Stimulated activated CD4-positive, alpha-beta T cell treated with anti-CD3 and anti-CD28 coated beads, Interleukin-2, amount 100 ng/mL, for 4 hours (primary cell): ENCODE measurements at places on chromosomes 1 and 21.

DNA sequence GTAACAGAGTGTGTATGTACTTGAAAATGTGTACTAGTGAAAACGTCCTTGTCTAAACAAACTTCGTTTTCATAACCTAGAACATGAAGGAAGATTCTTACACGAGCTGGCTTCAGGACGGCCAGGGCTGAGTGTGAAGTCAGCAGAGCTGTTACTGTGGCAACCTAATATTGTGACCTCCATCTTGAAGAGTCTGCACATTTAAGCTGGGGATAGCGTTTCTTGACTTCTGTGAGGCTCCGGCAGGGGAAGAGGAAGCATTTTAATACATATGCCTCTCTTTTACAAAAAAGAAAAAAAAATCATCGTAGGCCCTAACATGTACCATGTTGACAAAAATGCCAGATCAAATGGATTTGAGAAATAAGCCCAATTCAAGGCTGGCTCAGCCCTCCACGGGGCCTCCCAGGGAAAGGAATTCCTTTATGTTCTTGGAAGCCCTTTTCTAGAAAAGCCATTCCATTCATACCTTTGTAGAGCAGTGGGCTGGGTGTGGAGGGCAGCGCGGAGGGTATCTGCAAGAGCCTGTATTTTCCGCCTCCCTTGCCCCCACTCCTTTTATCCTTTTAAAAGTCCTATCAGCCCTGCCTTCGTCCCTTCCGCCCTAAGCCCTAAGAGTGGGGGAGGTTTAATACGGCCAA, 51.1 kb downstream of the SIM2 start:
- DNase-seq: no peak

- DNase-seq: no peak
Measured at GRCh38 chr1:117824616-117825015, 104.8 kb downstream of the GDAP2 start.

- no peak for DNase-seq
Measured at GRCh38 chr1:196193896-196194559, 414.2 kb downstream of the KCNT2 start.

DNA sequence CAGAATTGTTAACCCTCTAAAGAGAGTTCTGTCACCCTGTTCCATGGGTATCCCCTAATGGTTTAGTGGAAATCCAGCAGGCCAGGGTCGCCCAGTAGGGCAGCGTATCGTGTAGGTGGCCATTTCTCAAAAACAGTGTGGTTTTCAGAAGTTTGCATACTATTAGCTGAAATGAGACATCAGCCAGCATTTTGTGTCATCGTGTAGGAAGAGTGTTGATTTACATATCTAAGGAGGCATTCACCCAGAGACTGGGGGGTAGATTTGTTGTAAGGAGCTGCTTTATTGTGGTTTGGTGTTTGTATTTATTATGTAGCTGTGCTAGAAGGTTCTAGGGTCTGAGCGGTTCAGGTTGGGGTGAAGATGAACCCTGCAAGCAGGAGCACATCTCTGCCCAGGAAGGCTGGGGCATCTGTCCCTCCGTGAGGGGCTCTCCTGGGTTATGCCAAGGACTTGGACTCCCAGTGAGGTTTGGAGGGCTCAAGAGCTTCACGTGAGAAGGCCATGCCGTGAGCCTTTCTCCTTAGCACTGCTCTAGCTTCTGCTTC, 174.4 kb downstream of the PGBD5 start:
- DNase-seq: no peak

DNA sequence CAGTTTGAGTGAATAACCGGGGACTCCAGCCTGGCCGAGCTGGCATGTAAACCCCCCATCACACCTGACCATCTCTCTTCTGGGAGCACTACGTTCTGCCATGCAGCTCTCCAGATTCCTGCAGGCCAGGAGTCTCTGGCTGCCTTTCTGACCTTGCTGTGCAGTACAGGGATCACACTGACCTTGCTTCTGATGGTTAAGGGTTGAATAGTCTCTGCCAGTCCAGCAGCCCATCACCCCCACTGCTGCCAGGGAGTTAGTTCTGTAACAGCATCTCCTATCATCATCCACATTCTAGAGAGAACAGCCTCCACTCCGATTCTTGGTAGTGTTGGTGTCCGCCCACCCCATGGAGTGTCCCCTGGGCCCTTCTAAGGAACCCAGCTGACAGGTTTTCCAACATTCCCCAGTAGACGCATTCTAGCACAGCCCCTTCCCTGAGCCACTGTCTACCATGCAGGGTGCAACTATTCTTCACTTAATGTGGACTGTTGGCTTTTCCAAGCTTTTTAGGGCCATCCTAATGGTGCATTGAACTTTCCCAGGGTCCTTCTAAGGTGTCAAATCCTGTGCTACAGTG, 109.8 kb downstream of the RIPK4 start:
- no peak for DNase-seq

DNA sequence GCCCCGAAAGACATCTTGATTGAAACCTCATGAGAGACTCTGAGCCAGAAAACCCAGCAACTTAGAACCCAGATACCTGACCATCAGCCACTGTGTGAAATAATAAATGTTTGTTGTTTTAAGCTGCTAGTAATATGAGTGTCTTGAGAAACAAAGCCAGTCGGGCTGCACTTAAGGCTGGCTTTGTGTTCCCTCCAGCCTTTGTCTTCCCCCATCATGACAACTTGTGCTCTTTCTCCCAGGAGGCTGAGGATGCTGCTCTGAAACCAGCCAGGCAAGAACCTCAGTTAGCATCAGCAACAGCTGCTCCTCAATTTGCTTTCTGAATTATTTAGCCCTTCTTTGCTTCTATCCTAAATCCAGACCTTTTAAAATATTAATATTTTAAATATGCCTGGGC, 78.2 kb downstream of the SLC16A1 start:
- no peak for DNase-seq

GRCh38 chr1:77899647-77900320, 11.4 kb downstream of the NEXN start:
- no peak for DNase-seq

DNA sequence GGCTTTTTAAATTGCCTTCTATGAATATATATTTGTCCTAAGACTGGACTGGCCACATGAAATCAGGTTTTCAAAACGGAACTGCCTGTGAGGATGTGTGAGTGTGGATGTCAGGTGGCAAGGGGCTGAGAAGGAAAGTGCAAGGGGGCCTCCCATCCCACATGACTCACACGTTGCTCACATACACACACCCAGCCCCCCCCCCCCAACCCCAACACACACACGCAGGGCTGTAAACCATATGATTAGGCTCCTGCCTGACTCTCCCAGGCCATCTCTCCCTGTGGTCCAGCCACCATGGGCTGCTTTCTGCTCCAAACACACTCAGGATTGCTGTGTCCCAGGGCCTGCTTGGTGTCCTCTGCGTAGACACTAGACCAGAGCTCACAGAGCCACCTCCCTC, 22.4 kb downstream of the DEGS1 start:
- peak; percentile 22 for DNase-seq

GRCh38 chr1:32715901-32716311, 13.3 kb upstream of the SYNC start:
- DNase-seq: no peak

DNA sequence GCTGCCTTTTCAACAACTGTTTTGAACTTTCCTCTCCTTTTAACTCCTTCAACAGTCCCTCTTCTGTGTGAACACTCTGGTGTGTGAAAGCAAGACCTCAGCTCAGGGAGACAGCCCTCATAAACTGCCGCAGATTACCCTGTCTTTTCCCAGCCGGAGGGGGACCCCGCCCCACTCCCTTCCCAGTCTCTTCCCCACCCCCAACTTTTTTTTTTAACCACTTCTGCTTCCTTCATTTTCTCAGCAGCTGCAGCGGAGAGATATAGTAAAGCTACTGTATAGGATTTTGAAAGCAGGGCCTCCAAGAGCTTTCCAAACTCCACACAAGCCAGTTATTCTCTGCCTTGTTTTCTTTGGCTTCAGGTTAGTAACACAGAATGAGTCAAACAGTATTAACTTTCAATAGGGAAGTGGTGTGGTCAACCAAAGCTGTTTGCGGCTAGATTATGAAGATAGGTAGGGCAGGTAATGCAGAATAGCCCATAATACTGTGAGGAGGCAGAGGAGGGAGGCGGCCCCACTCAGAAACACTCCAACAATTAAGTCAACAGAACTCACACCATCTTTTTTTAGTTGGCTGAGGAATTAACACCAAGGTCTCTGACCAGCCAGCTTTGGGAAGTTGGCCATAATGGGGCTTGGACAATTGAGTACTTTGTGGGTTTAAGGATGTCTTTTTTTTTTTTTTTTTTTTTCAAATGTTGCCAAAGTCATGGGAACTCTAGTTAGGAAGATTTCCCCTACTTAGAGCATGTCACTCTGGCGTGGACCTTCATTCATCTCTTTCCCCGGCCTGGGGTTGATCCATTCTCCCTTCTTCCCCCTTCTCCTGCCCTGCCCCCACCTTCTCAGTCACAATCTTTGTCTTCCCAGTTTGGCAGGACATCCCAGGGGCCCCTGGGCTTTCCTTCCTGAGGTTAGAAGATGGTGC, 177.0 kb downstream of the CLIC6 start:
- no peak for DNase-seq

DNA sequence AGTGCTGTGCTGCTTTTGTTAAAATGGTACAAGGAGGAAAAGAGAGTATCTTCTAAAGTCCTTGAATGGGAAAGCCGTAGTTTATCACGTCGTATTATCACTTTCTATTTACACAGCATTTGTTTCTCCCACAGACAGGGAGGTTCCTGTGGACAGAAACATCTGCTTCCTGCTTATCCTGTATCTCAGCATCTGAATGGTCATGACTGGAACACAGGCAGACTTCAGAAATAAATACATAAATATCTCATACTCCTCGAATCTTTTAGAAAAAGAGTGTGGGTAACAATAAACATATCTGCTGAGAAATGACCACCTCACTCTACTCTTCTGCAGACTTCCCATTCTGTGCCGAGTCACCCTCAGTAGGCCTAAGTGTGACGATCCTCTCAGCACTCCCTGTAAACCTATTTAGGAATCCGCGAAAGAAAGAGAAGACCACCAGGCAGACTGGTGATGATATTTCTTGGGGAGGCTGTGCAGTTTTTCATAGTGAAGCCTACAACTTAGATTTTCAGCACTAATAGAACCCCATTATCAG, 393.5 kb downstream of the SMYD3 start:
- no peak for DNase-seq

- DNase-seq: no peak
Measured at GRCh38 chr1:15188130-15188524, 34.6 kb downstream of the TMEM51 start.

DNA sequence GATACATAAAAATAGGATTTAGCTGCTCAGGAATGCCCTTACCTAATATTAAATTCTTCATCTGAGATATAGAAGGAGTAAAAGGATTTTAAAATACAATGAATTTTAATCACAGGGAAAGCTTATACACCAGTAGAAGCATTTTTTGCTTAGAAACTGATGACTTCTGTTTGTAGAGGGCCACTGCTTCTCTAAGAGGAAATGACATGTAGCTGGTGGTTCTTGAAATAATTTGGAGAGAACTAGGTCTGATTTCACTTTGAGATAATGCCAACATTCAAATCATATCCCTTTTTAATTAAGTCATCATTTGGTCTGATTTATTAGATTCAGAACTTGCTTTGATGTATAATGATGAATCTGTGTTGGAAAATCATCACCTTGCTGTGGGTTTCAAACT, 166.6 kb upstream of the SGIP1 start:
- no peak for DNase-seq

- DNase-seq: no peak
Measured at GRCh38 chr1:20150326-20150705, 11.2 kb downstream of the PLA2G2F start.

GRCh38 chr1:1360506-1361169, 2.3 kb upstream of the MXRA8 start:
- DNase-seq: no peak

GRCh38 chr1:202940561-202940960, 13.5 kb upstream of the KLHL12 start:
- DNase-seq: no peak

- DNase-seq: no peak
Measured at GRCh38 chr1:145936247-145936646, 9.0 kb upstream of the RBM8A start.

DNA sequence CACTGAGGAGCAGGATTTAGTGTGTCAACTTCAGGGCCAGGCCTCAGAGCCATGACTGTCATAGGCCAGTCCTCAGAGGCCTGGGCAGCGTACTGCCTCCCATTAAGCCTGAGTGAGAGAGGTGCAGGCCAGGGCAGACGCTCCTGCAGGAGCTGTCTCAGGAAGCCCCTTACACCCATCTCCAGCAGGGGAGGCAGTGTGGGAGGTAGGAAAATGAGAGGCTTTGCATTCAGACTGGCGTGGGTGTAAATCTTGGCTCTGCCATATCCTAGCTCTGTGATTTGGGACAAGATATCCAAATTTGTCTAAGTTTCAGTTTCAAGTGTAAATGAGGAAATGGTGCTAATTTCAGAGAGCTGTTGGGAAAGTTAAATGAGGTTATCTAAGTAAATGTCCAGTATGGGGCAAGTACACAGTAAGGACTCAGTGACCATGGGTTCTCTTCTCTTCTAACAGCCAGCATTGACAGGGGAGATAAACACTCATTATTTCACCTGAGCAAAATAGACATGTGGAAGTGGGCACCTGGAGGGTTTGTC, 184.1 kb downstream of the ZSCAN20 start:
- DNase-seq: no peak

GRCh38 chr1:47201179-47201578, 11.3 kb upstream of the PDZK1IP1 start:
- DNase-seq: no peak

GRCh38 chr1:176227579-176227978, 20.5 kb upstream of the COP1 start:
- no peak for DNase-seq

DNA sequence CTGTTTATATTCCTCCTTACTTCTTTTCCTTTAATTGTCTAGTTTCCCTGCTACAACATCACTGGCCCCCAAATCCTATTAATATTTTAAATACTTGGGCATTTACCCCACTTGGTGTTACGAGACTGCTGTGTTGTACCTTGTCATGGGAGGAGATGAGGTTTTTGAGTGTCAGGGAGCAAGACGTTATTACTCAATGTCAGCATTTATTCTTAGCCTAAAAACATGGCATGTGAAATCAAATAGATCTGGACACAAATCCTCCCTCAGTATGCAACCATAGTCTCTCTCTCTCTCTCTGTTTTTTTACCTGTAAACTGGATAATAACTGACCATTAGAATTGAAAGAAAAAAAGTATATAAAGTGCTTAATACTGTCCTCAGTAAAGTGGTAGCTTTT, 4.6 kb downstream of the LRRC8B start:
- no peak for DNase-seq

DNA sequence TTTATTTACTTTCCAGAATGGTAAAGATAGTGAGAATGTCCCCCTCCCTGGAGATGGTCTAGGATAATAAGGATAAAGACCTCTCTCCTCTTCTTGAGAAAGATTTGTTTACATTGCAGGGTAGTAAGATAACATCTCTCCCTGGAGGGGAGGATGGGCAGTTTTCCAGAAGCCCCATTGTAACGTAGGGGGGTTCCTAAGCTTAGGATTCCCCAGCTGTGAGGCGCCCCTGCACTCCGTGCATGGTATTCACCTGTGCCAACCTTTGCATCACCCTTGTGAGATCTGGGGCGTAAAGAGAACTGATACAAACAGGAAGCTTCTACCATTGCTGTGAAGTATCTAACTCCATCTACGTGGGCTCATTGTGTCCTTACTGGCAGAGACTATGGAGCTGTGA, 148.7 kb upstream of the DNAH14 start:
- no peak for DNase-seq

GRCh38 chr1:71592646-71593274, 511.9 kb upstream of the ZRANB2 start:
- no peak for DNase-seq

- no peak for DNase-seq
Measured at GRCh38 chr1:117541585-117541984, 64.3 kb upstream of the TENT5C start.

GRCh38 chr1:91091812-91092211, 70.0 kb upstream of the ZNF644 start:
- no peak for DNase-seq

- no peak for DNase-seq
Measured at GRCh38 chr21:16196001-16196400, 466.2 kb downstream of the USP25 start.
